ENCODE measurements at places on chromosomes 11 and 22.
A peak's percentile ranks its signal among the peaks of the same experiment; 100 is the strongest.

DNA sequence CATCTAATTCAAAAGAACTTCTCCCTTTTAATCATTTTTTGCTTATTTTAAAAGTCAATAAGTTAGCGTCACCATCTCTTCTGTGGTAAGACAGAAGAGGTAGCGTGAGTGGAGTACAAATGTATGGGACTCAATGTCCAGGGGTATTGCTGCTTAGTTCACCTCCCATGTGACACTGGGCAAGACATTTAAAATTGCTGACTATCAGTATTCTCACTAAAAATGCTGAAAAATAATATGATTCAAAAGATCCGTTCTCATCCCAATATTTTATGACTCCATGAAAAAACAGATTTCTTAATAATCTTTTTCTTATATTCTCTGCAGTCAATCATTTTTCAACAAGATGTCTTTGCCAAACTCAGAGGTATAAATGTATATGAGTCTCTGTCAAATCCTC lies 68.1 kb upstream of the LRRC4C start:
- no peak for DNase-seq

DNA sequence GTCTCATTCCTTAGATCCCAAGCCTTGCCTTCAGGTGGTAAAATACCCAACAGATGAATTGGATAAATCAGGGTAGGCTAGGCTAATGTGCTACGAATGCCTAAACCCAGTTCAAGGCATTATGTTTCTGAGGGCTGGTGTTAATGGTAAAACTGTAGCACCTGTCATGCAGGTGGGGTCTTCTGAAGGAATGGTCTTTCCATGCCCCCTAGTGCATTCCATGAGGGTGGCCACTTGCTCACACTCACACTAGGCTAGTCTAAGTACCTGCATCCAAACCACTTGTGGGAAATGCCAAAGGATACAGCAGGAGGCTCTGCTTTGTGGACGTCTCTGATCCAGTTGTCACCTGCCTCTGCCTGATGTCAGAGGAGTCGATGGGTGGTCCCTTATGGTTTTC lies 24.2 kb upstream of the UCP3 start:
- DNase-seq: no peak

GRCh38 chr11:68142441-68143309 lies 21.5 kb upstream of the CHKA start:
- DNase-seq: no peak

DNA sequence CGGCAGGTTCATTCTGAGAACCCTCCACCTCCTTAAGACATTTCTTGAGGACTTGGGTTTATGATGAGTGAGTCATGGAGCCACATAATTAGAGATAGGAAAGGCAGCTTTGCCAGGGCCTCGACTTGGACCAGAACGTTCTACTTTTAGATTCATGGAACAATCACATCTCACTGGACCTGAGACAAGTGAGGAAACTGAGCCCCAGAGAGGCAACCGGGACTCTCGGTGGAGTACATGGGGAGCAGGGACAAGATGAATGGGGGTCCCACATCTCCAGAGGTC lies 59.5 kb downstream of the LINC01488 start:
- DNase-seq: no peak

DNA sequence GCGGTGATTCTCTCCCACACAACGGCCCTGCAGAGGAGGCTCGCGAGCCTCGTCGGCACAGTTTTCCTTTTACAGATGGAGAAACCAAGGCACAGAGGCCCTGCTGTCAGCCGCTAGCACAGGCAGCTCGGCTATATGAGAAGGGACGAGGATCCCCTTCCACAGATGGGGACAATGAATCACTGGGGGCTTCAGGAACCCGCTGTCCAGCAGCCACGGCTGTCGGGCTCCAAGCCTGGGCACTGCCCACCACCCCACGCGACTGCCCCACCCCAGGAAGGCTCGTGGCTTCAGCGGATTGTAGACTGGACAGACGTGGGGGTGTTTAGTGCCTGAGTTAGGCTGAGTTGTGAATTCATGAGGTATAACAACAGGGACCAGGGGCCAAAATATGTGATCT lies 17.2 kb upstream of the FGF3 start:
- no peak for DNase-seq

DNA sequence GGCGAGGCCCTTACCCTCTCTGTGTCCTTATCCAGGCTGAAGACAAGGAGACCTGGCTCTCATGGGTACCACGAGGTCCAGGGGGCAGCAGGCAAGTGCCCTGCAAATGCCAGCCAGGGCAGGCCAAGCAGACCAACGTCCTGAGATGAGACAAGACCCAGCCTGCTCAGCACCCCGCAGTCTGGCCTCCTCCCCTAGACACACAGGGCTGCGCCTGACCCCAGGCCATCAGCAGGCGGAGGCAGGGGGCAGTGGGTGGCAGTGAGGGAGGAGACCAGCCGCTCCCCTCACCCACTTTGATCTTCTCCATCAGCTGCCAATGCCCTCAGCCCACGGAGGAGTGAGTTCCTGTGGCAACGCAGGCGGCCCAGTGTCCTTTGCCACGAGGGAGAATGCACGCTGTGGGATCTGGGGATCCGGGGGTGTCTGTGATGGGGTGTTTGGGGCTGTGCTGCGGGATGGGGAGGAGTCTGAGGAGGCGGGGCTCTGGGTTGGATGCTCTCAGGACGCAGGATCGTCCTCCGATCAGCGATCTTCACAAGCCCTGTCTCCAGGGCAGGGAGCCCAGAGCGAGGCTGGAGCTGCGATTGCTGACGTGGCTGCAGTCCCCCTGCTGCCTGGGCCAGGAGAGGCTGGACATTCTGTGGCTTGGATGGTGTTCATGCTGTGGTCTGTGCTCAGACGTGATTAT lies 30.5 kb upstream of the PPARA start:
- no peak for DNase-seq

DNA sequence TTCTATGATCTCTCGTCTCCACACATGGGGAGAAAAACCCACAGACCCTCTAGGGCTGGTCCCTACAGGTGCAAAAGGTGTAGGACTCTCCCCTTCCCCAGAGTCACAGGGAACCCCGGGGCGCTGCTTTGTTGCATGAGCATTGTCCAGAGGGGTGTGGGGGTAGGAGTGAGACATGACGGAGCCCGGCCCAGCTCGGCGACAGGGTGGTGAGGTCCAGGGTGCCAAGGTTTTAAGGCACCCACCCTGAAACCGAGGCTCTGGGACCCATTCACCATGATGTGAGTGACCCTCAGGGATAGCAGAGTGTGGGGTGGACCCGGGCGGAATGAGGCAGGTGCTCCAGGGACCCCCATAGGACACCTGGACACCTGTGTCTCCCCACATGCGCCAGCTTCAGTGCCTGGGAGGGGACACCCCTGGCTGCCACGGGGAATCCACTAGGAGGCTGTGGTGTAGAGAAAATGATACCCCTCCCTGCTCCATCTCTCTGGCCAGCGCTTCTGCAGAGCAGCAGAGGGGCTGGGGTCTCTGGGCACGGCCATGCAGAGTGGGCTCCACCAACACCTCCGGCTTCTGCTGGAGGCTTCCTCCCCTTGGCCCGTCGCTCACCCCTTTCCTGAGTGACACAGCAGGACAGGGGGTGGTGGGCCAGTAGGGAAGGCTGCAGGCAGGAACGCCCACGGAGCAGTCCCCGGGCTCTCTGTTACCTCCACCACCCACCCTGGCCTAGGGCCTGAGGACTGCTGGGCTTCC lies 15.2 kb downstream of the KRTAP5-5 start:
- DNase-seq: no peak

DNA sequence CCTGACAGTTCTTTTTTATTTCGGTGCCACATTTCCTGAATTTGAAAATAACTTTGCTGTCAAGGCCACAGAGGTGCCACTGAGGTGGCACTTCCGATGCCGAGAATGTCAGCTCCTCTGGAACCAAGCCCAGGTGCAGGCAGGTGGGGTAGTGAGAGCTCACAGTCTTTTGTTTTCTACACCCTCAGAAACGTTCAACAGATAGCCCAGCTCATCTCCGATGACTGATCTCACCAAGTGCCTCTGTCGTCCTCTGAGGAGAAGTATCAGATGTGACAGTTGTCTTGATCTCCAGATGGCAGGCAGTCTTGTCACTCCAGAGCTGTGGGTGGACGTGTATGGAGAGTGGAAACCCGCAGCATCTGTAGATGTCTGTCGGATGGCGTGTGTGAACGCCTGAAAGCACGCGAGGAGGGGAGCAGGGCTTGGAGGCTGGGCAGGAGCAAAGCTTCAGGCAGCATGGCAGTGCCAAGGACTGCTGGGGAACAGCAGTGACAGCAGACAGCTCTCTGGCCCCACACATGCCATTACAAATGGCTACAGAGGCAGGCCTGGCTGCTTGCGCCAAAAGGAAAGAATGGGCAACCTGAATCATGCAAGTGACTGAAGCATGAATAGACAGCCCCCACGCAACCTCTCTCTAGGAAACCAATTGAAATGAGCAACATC lies 877.0 kb downstream of the OPCML start:
- no peak for DNase-seq

DNA sequence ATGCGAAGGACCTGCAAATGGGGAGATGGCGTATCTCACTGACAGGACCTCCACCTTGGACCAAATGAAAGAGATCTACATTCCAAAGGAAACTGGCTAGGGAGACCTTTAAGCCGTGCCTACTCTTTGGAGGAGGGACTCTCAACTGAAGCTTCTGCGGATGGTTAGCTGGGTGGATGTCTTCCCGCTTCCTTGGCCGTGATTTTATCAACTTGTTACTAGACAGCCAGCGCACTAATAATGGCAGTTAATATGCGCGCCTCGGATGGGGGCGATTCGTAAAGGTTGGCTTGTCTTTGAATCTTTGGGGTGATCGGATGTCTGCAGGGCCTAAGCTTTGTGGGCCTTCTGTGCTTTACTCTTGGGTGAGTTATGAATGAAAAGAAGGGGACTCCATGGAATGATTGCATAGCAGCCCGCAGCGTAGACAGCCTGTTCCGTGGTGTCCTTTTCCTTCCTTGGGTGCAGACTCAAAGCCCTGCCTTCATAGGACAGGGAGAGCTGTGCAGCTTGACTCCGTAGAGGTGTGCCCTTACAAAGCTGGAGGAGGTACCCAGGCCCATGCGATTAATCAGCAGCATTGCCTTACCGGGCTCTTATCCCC lies 1.5 kb downstream of the ZNRF3 start:
- no peak for DNase-seq

- no peak for DNase-seq
Observed at GRCh38 chr22:38111925-38112355, 1.5 kb upstream of the BAIAP2L2 start.

DNA sequence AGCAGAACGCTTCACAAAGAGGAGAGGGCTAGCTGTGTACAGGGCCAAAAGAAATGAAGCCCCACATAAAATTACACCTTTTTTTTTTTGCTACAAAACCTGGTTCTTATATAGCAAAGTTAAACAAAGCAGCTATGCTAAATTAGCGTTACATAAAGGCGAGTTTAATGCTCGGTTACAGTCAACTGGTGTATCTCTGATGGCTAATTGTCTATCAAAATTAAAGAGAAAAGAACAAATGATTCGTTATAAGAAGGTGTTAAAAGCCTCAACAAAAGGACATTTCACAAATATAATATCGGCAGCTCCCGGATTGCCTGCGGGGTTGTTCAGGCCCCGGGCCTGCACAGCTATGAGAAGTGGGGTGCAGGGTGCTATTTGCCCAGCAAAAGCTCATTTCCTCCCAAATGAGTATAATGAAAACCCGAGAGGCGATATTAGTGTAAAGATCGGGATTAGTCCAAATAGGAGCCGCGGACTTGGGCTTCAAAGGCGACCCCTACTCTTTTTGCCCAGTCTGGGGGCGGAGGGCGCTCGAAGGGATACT lies 13.3 kb upstream of the PAX6 start:
- DNase-seq: no peak

- peak; percentile 40 for DNase-seq
Observed at GRCh38 chr11:94583866-94584500, 16.8 kb downstream of the PIWIL4 start.

GRCh38 chr11:132620423-132620822 lies 911.9 kb downstream of the OPCML start:
- DNase-seq: no peak

GRCh38 chr11:46105134-46105628 lies 16.1 kb downstream of the PHF21A start:
- peak; percentile 33 for DNase-seq

- DNase-seq: no peak
Observed at GRCh38 chr11:114553642-114554041, 6.0 kb downstream of the NXPE1 start.

- no peak for DNase-seq
Observed at GRCh38 chr22:31635638-31636306, 26.2 kb downstream of the PISD start.

GRCh38 chr11:64225608-64226506 lies at the start of the genes NUDT22 and TRPT1:
Gene NUDT22, plus strand, starts transcription at chr11:64226274. Its CDS starts 379 bp downstream, at chr11:64226653.
Gene TRPT1, minus strand, starts transcription at chr11:64226186. Its CDS starts 326 bp downstream, at chr11:64225860.
- peak; percentile 94 for DNase-seq

GRCh38 chr22:29603358-29604075 lies at the start of gene NF2:
Gene NF2, plus strand, starts transcription at chr22:29603633. Its CDS starts 366 bp downstream, at chr22:29603999.
- DNase-seq: peak; percentile 99

- no peak for DNase-seq
Observed at GRCh38 chr22:40583053-40583741, 53.3 kb downstream of the MRTFA start.

DNA sequence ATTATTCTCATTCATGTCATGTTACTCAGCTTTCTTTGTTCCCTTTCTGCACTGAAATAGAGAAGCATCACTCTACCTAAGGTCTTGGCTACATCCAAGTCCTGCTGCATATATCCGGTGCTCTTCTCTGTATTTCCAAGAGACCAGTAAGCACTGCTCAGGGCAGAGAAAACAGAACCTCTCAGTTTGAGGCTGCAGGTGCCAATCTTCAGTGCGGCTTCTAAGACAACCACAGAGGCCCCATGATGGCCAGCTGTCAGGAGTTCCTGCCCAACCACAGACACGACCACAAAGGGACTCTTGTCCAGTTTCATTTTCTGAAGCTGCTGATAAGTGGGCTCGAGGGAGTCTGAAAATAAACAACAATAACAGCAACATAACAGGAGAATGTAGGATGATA lies 378.4 kb upstream of the PITPNB start:
- peak; percentile 29 for DNase-seq

DNA sequence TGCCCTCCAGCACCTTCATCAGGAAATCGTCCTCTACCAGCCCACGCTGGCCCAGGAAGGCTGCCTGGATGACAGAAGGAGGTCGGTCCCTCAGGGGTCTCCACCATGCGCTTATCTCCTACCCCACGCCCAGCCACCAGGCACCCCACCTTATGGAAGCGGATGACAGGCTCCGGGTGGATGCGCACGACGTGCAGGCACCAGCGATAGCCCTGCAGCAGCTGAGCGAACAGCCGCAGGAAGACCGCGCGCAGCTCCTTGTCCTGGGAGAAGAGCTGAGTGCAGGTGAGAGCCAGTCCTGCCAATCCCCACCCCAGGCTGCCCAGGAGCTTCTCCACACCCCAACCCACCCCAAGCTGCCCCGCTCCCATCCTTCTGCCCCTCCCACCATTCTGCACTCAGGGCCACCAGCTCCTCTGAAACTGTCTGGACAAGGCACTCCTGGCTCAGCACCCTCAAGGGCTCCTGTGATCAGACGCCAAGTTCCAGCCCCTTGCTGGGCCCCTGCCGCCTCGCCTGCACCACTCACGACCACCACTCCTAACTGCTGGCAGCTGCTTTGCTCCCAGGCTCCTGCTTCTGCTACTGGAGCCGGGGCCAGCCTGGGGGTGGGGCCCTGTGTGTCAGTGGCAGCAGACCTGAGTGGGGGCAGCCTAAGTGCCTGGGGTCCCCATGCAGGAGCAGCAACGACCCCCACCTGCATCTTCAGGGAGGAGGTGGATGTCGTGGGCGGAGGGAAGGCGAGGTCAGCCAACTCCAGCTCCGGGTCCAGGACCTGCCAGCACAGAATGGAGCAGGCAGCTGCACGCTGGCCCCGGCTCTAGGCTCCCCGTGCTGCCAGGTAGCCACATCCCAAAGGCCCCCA lies 9.5 kb downstream of the SBF1 start:
- DNase-seq: no peak

- no peak for DNase-seq
Observed at GRCh38 chr11:14384338-14384737, 25.4 kb upstream of the RRAS2 start.
